ENCODE measurements at places on chromosomes 12 and 14.

GRCh38 chr14:99568567-99569560 lies 35.1 kb downstream of the CCDC85C start:
- DNase-seq = no peak

DNA sequence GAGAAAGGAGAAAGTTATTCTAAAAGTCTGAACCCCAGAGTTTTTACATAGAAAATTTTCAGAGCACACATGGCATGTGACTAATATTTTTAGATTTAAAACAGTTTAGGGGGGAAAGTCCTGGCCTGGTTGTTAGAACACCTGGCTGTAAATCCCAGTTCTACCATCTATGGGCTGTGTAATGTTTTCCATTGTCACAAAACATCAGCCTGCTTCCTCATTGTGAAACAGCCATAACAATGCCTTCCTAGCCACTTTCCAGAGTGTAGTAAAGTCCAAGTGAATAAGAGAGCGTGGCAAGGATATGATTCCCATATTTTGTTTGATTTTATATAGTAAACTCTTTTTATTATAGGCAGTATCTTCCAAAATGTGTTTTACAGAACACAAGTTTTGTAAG lies 310.0 kb upstream of the DCN start:
- no peak for DNase-seq

DNA sequence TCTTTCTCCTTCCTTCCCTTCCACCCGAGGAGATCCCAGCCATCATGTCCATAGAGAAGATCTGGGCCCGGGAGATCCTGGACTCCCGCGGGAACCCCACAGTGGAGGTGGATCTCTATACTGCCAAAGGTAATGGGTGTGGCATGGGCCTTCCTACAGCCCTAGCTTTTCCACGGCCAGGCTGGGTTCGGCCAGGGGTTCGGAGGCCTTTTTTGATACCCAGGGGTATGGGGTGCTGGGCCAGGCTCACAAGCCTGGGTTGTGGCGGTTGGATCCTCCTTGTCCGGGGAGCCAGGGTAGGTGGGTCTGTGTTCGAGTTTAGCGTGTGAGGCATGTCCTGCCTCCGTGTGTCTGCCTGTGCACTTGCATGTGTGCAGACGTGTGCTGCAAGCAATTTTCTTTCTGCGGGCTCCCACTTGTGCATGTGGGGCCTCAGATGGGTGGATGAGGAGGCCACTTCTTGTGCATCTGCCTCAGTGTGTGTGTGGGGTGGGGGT lies 1.5 kb downstream of the ENO2 start:
- DNase-seq = no peak

- DNase-seq = no peak
These were observed 50.0 kb upstream of the USP44 start for GRCh38 chr12:95601091-95601961.

GRCh38 chr12:133080026-133080367 lies 726 bp upstream of the ZNF140 start:
- no peak for DNase-seq

Measured in stimulated activated CD8-positive, alpha-beta memory T cell treated with anti-CD3 and anti-CD28 coated beads, Interleukin-4, amount 100 ng/mL, for 1 hour (primary cell).